ENCODE measurements at places on chromosomes 1 and 21. TPM values are rescaled to one million over a fixed set of nuclear protein-coding genes. Genes with fewer than 3 reads are reported as not detected.
A peak's percentile ranks its signal among the peaks of the same experiment; 100 is the strongest.

DNA sequence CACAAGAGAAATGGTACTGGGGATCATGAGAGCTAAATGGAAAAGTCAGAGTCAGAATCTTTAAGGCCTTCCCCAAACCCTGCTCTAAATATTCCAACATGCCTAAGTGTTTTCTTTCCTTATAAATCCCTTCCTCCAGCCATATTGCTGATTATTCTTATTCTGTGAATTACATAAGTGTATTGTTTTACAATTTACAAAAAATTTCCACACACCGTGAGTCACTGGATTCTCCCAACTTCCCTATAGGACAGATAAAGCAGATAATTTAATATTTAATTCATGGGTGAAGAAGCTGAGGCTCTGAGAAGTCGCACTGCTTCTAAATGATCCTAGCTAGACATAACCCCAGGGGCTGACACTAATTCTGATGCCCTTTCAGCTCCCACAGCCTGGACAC is 243.3 kb upstream of the JUN start:
- H3K27ac ChIP-seq: peak overlapping the region; percentile 93
- no peaks in the 10 kb centered on the region for H3K27me3 ChIP-seq
- peak; percentile 62 for DNase-seq
- no peak overlapping the region for H3K4me3 ChIP-seq
- no peaks in the 10 kb centered on the region for H3K36me3 ChIP-seq

GRCh38 chr1:64508629-64509028 is 38.7 kb downstream of the CACHD1 start:
- peaks cover 4% of the 10 kb centered on the region for H3K4me1 ChIP-seq
- no peak for DNase-seq
- H3K27ac ChIP-seq: no peak overlapping the region
- no peak overlapping the region for H3K4me3 ChIP-seq
- H3K27me3 ChIP-seq: no peaks in the 10 kb centered on the region

The LYPD8 gene
- total RNA-seq: not detected

DNA sequence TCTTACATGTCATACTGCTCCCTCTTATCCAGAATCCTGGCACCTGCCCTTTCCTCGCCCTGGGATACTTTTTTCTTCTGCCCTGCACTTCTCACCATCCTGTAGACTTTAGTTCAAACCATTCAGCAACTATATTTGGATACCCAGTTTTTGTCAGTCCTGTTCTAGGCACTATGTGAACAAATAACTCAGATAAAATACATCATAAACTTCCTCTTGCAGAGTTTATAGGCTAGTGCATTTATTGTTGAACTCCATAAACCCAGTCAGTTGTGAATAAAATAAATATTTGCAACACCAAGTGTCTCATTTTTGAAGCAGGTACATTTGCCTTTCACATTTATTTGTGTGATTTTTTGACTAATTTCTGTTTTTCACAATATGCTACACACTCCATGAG is 4.3 kb downstream of the LYPLAL1 start:
- H3K4me3 ChIP-seq: no peak overlapping the region
- H3K4me1 ChIP-seq: peaks cover 21% of the 10 kb centered on the region
- no peaks in the 10 kb centered on the region for H3K36me3 ChIP-seq
- H3K27ac ChIP-seq: no peak overlapping the region
- H3K27me3 ChIP-seq: no peaks in the 10 kb centered on the region
- no peak for DNase-seq

The LAMC2 gene
- total RNA-seq: 2.4 TPM

- H3K36me3 ChIP-seq: peaks cover 17% of the 10 kb centered on the region
- peak overlapping the region; percentile 98 for H3K4me3 ChIP-seq
- no peaks in the 10 kb centered on the region for H3K27me3 ChIP-seq
- DNase-seq: no peak
Observed at GRCh38 chr1:7770669-7770996, 463 bp upstream of the VAMP3 start.

Data from GM23248 (cell line).